ENCODE measurements at places on chromosomes 5 and 9.

DNA sequence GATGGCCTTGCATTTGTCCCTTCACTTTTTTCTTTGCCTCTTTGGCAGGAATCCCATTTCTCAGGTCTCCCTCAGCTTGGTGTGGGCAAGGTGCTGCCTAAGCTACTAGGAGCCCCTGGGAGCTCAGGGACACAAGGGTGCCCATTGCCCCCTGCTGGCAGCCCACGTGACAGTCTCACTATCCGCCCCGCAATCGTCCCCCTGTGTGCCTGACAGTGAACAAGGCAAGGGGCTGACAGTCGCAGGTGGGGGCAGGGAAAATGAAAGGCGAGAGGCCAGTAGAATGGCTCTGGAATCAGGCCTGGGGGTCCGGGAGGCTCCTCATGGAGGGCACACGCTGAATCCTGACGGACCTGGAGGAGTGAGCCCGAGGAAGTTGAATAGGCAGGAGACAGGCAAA lies 2.0 kb upstream of the PCDH12 start:
- peak; percentile 47 for DNase-seq

DNA sequence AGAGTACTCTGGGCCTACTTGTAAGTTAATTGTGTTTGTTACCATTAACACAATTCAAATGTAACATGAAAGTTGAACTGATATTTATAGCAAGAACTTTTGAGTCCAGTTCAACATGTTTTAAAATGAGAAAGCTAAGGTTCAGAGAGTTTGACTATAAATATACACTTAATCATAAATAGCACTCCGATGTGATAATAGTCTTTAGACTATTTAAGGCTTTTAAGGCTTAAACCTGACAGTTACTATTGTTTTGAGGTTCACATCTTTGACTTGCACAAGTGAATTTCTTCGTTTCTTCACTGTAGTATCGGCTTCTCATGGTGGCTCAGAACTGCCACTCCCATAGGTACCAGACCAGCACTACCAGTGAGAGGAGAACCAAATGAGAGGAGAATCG lies 42.4 kb downstream of the ZNF608 start:
- no peak for DNase-seq

DNA sequence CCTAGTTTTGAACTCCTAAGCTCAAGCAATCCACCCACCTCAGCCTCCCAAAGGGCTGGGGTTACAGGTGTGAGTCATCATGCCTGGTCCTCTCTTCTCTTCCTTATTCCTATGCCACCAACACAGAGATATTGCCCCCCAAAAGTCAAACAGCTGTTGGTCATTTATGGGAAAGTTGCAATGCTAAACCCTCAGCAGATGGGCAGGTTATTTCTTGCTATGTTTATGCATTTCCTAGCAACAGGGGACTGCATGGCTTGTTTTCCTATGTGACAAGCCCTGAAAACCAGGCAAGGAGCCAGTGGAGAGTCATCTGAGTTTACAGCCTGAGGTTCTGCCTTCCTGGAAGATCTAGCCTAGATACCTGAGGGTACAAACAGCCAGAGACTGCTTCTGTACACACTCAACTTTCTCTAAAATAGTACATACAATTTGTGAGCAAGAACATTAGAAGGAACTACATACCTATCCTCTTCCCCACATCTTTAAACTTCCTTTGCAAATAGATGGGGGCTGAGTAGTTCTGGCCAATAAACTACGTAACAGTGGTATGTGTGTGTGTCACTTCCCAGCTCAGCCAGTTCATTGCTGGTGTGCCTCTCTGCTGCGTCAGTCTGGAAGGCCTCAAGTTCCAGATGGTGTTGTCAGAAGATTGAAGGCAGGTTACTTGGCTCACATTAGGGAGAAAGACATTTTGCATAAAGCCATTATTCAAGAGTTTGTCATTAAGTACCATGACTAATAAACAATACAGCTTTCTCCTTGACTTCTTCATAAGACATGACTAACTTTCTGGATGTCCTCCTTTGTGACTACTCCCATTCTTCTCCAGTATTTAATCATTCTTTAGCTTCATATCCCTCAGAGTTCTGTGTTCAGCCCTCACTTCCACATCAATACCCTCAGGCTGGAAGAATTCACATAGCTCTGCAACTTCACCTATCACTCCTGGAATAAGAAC lies 65.3 kb downstream of the CSNK1A1 start:
- no peak for DNase-seq

DNA sequence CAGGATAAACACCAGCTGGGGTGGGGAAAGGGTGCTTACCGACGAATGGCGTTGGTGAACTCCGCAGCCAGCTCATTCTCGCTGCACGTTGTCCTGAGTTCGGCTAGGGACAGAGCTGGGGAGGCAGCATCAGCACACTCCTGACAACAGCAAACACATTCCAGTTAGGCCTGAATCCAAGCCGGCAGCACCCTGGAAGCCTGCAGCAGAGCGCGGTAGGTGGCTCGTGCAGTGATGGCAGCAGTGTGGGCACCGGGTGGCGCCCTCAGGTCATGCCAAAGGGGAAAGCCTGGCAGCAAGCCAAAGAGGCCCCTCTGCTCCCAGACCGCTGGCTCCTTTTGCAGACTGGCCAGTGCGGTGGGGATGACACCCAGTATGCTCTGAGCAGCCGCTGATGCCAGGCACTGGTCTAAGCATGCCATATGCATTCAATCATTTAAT lies 66.9 kb downstream of the DCP2 start:
- DNase-seq = peak; percentile 35

GRCh38 chr9:108270561-108270960 lies 585.2 kb downstream of the ACTL7B start:
- no peak for DNase-seq

DNA sequence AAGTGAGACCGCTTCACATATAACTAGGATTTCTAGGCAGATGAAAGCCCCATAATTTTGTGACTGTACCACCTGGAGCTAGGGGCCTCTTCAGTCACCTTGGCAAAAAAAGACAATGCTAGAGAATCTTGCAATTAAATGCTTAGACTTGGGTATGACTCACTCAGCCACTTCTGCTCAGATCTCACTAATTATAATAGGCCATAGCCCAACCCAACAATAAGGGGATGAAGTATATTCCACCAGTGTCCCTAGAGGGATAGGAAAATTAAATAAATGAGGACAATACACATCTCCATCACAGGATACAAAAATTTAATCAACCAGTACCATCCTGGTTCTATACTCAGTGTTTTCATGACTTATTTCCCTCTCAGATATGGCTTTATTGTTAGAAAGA lies 1079.9 kb upstream of the C9orf72 start:
- no peak for DNase-seq

DNA sequence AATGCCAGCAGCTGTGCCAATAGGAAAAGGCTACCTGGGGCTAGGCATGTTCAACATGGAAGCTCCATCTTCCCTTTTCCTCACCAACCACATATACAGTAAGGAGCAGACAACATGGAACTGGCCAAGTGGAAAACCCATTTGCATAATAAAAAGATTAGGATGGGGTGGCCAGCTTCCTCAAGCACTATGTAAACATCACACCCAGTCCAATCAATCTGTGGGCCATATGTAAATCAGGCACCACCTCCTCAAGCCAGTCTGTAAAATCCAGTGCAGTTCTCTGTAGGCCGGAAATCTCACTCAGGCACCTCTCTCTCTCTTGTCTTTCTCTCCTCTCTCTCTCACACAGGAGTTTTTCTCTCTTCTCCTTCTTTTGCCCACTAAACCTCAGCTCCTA lies 360.2 kb upstream of the GRIA1 start:
- no peak for DNase-seq

- no peak for DNase-seq
These were observed 107.2 kb downstream of the ZFAND5 start for GRCh38 chr9:72257814-72258213.

DNA sequence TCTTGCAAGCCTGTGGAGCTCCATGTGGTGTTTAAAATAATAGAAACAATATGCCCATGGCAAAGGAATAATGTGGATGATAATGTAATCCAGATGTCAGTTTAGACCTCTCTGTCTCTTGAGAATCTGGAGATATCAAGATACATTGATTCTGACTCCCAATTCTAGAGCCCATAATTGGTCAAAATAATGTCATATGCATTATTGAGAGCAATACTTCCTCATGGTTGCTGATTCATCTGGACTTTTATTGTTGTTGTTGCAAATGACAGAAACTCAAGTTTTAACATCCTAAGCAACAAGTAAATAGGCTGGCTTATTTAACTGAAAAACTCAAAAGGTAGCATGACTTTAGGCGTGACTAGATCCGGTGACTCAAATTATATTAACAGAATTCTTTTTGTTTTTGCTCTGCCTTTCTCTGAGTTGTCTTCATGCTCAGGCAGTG lies 152.1 kb downstream of the PCSK1 start:
- no peak for DNase-seq

GRCh38 chr5:107330903-107331302 lies 339.8 kb downstream of the EFNA5 start:
- no peak for DNase-seq

DNA sequence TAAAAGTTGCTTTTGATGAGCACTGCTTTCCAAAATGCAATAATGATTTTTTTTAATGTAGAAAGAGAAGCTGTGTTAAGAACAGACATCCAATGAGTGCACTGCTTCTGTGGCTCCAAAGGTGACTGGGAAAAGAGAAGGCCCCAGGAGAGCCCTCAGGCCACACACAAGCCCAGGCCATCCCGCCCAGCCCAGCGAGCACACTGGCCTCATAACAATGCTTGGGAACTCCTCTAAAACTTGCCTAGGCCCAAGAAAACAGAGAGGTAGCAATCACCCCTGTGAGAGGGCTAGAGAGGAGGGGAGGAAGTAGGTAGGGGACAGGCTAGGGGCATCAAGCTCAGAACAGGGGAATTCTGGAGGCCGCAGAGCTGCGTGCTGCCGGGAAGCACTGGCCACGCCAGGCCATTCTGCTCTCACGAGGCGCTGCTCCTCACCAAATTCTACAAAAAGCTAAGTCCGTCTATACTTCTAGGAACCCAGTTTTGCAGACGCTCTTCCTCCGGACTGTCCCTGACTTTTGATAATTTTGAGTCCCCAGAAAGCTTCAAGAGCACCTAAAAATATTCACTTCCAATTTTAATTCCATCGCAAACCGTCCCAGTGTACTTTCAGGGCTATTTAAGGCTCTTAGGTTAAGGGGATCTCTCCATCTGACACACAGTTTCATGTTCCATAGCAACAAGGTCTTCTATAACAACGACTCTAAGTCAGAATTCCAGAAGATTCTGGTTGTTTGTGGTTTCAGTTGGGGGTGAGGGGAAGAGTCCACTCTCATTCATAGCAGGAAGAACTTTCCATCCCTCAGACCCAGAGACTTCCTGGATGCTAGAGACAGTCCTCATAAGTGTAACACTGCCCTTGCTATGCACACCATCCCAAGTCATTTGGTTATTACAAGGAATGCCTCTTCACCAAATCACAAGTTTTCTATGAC lies 51.0 kb downstream of the HABP4 start:
- DNase-seq = no peak

DNA sequence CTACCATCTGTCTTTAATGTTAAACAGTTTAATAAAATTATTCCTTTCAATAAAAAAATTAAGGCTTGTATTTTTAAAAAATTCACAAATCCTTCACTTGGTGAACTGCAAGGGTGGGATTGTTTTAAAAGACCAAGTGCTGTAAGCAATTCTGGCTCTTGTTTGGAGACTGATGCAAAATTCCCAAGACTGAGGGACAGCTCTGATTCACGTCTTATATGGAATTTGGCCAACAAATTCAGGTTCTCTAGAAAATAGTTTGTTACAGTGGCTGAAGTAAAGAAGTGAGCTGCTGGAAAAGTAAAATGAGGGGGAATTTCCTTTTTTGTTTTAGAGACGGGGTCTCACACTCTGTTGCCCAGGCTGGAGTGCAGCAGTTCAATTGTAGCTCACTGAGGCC lies 58.3 kb downstream of the PRELID2 start:
- DNase-seq = no peak

DNA sequence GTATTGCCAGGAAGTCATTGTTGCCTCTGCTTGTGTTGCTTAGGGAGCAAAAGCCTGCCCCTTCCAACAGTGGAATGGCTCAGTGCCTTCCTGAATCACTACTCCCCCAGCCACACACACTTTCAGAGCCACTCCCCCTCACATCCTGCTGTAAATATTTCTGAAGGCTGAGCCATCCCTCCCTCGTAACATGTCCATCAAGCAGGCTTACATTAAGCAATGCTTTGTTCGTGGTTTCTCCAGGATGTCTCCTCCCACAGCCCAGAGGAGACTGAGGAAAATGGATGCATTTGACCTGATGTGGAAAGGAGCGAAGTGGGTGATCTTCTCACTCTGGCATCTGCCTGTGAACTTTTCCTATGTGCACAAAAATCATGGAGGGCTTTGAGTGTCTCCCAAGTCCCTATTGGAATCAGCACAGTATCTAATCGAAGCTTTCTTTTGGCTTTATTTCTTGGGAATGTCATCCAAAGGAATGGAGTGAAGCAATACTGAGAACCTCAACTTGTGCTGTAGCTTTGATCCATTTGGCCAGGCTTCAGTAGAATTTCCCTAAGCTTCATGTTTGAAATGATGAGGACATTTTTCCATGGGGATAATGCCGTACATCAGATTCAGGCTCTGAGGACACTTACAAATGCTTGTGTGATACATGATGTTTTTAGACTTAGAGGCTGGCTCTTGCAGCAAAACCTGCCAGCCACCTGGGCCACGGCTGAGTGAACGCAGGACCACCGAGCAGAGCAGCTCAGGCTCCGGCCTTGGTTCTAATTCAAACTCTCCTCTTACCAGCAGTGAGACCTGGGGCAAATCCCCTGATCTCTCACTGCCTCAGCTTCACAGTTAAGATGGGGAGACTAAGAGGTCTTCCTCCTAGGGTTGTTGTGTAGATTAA lies 389.1 kb downstream of the ENC1 start:
- no peak for DNase-seq

GRCh38 chr5:169893571-169893970 lies 86.7 kb downstream of the INSYN2B start:
- DNase-seq = no peak

GRCh38 chr9:26457151-26457550 lies 435.5 kb downstream of the CAAP1 start:
- DNase-seq = no peak

DNA sequence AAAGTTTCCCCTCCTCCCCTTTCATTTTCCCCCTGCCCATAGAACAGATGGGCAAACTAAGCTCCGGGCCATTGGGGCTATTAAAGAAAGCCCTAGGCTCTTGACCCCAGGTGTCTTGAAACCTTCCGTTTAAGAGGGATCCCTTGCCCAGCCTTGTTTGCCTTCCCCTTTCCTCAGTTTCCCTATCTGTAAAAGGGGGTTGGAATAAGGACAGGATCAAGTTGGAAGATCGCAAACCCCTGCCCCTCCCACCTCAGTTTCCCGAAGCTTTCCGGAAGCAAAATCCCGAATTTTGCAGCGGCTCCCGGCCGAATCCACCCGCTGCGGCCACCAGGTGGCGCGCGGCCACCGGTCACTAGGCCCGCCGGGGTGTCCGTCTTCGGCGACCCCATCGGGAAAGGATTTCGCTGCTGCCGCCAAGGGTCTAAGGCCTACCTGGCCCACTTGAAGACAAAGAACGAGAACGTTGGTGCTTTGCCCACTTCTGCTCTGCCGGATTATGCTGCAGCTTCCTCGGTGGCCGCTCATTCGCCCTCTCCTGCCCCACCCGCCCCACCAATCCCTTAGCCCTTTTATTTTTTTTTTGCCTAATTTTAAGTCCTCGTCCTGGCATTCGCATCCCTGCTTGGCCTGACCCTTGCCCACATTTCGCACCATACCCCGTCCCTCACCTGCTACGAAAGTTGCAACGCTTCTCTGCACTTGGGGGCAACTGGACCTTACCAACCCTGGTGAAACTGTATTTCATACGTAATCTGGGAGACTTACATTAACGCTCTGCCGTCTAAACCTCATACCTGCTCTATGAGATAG lies 962 bp upstream of the NR6A1 start:
- peak; percentile 41 for DNase-seq

Measured in stimulated activated CD4-positive, alpha-beta T cell treated with anti-CD3 and anti-CD28 coated beads, Interleukin-15, amount 100 ng/mL, for 24 hours (primary cell).